ENCODE measurements at places on chromosomes 3 and 15.

DNA sequence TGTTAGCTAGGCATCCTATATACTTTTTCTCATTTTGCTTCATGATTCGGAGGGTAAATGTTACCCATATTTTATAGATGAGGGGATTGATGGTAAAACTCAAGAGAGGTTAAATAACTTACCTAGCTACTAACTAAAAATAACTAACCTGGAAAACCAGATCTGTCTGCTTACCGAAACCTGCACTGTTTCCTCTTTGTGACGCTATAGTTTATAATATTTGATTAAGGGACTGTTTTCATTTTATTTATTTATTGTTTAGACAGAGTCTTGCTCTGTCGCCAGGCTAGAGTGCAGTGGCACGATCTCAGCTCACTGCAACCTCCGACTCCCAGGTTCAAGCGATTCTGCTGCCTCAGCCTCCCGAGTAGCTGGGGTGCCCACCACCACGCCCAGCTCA is 55.9 kb downstream of the MAP6D1 start:
- no peak for DNase-seq

DNA sequence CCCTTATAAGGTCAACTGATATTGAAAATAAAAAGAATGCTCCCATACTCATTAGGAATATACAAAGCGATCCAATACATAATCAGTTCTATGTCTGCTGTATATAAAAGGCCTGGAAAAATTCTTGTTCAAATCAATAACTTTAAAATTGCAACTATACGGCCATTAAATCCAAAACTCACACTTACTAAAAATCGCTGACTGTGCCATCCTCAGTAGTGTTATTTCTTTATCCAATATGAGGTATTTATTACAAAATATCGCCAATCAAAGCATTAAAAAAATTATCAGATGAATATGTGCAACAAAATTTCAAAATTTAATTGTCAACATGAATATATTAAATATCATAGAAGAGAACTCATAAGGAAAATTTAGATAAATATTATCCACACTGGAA is 146.5 kb downstream of the PLD1 start:
- no peak for DNase-seq

DNA sequence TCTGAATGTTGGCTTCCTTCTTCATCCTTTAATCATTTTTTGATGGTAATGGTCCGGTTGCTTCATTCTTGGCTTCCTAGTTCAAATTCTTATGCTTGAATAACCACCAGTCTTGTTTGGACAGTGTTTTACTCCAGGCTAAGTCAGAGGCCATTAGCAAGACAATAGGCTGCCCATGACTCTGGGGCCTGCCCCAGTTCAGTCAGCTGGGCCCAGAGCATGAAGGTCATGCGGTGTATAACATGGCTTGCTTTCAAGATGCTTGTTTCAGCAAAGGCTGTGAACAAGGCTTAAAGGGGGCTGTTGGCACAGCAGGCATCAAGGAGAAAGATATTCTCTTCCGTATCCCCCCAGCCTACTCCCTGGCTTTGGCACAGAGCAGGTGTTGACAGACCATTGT is 13.7 kb downstream of the TM4SF18 start:
- no peak for DNase-seq

- no peak for DNase-seq
Observed at GRCh38 chr15:42220216-42220615, 12.1 kb upstream of the VPS39 start.

- DNase-seq = no peak
Observed at GRCh38 chr15:68593828-68594532, 15.2 kb downstream of the CORO2B start.

GRCh38 chr3:151891721-151892120 is 18.3 kb downstream of the SUCNR1 start:
- DNase-seq = no peak

GRCh38 chr3:179681492-179682263 is 28.8 kb downstream of the USP13 start:
- no peak for DNase-seq

Data from stimulated activated CD4-positive, alpha-beta T cell treated with anti-CD3 and anti-CD28 coated beads, Interleukin-12 subunit alpha, Interleukin-12 subunit beta, amount 100 ng/mL, for 48 hours (primary cell).